H1 (cell line): ENCODE measurements at places on chromosomes 6 and 20. TPM values are rescaled to one million over a fixed set of nuclear protein-coding genes. Genes with fewer than 3 reads are reported as not detected.

GRCh38 chr6:13274707-13275434 lies 53.5 kb downstream of the TBC1D7 start:
- H3K4me1 ChIP-seq: no peaks in the 10 kb centered on the region
- H3K4me3 ChIP-seq: no peak overlapping the region

DNA sequence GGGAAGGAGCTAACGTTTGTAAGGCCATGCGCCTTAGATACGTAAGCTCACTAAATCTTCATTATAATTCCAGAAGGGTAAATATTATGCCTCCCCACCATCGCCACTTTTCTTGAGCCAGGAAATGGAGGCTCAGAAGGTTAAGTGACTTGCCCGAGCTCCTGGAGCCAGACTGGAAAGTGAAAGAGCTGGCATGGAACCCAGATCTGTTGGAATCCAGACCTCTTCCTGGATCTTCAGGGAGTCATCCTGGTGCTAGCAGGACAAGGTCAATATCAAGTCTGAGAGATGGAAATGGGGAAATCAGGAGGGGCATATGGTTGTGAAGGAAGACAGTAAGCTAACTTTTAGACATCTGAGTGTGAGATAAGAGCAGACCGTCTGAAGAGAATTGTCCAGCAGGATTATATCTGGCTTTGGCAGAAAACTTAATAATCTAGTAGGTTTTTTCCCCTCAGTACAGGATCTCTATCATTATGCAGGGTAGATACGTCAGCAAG lies 6.2 kb downstream of the TMEM200A start:
- H3K27ac ChIP-seq: no peak overlapping the region
- peaks cover 4% of the 10 kb centered on the region; the same call in 1 of the 2 replicates for H3K4me1 ChIP-seq
- H3K36me3 ChIP-seq: no peaks in the 10 kb centered on the region
- no peaks in the 10 kb centered on the region for H3K27me3 ChIP-seq
- no peak overlapping the region for H3K4me3 ChIP-seq
- no peak for DNase-seq

GRCh38 chr20:62254021-62254724 lies 15.9 kb downstream of the OSBPL2 start:
- no peak for DNase-seq
- no peaks in the 10 kb centered on the region; the same call in 1 of the 2 replicates for H3K36me3 ChIP-seq
- no peak overlapping the region for H3K4me3 ChIP-seq
- H3K4me1 ChIP-seq: no peaks in the 10 kb centered on the region
- no peak overlapping the region for H3K27ac ChIP-seq
- H3K27me3 ChIP-seq: no peaks in the 10 kb centered on the region

DNA sequence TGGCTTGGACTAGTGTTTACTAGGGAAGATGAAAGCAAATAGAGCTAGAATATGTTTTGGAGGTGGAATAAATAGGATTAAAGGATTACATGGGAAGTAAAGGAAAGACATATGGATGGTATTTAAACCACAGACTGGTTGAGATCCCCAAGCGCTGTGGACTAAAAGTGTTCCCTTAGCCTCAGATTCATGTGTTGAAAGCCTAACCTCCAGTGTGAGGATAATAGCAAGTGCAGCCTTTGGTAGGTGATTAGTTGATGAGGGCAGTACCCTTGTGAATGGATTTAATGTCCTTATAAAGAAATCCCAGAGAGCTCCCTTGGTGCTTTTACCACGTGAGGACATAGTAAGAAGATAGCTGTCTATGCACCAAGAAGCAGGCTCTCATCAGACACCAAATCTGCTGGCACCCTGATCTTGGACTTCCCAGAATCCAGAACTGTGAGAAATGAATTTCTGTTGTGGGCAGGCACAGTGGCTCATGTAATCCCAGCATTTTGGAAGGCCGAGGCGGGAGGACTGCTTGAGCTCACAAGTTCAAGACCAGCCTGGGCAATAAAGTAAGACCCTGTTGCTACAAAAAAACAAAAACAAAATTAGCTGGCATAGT lies 57.3 kb upstream of the MCM9 start:
- DNase-seq: no peak
- no peaks in the 10 kb centered on the region for H3K36me3 ChIP-seq
- no peaks in the 10 kb centered on the region for H3K27me3 ChIP-seq
- no peak overlapping the region for H3K27ac ChIP-seq

NKAPL gene
- not detected in 2 replicates for total RNA-seq

HSPA1L gene
- total RNA-seq: 1.6 and 1.9 TPM in 2 replicates

- H3K4me3 ChIP-seq: no peak overlapping the region
- no peak for DNase-seq
- H3K27me3 ChIP-seq: no peaks in the 10 kb centered on the region
- no peak overlapping the region for H3K27ac ChIP-seq
- H3K36me3 ChIP-seq: no peaks in the 10 kb centered on the region
Observed at GRCh38 chr6:45685076-45685475, 307.3 kb upstream of the SUPT3H start.

DNA sequence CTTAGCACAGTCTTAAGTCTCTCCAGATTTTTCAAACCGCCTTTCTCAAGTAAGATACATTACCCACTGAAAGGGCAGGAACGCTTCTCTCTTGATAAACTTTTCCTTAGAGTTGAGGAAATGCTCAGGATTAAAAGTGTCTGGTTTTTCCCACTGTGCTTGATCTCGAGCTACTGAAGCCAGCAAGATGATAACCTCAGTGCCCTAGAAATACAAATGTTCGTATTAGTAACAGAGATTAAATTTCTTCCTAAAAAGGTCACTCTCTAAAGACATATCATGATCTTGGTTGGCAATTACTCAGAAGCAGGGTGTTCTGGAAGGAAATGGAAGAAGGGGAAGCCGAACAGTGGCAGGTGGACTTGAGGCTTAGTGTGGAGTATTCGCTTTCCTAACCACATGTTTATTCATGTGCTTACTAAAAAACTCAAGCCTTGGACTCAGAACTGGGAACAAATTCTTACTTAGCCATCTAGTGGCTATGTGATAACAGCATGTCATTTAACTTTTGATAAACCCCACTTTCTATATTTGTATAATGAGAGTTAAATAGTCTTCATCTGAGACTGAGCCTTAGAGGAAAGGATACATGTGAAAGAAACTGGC lies 20.1 kb downstream of the C6orf141 start:
- no peak for DNase-seq
- H3K27me3 ChIP-seq: no peaks in the 10 kb centered on the region
- no peaks in the 10 kb centered on the region for H3K4me1 ChIP-seq
- H3K4me3 ChIP-seq: no peak overlapping the region
- H3K36me3 ChIP-seq: no peaks in the 10 kb centered on the region

- no peak overlapping the region for H3K4me3 ChIP-seq
- H3K27ac ChIP-seq: no peak overlapping the region
- no peaks in the 10 kb centered on the region for H3K27me3 ChIP-seq
- H3K36me3 ChIP-seq: peaks cover 20% of the 10 kb centered on the region; the same call in 1 of the 2 replicates
Observed at GRCh38 chr6:75689576-75689975, 59.5 kb upstream of the MYO6 start.

CRISP2 gene
- total RNA-seq: not detected in 2 replicates

- H3K36me3 ChIP-seq: no peaks in the 10 kb centered on the region
- H3K4me1 ChIP-seq: no peaks in the 10 kb centered on the region
Observed at GRCh38 chr6:28838289-28838633, 85.5 kb downstream of the TRIM27 start.
